ENCODE measurements at places on chromosomes 11 and 22.

GRCh38 chr11:12269446-12270214, 107.7 kb upstream of the PARVA start:
- DNase-seq = no peak

DNA sequence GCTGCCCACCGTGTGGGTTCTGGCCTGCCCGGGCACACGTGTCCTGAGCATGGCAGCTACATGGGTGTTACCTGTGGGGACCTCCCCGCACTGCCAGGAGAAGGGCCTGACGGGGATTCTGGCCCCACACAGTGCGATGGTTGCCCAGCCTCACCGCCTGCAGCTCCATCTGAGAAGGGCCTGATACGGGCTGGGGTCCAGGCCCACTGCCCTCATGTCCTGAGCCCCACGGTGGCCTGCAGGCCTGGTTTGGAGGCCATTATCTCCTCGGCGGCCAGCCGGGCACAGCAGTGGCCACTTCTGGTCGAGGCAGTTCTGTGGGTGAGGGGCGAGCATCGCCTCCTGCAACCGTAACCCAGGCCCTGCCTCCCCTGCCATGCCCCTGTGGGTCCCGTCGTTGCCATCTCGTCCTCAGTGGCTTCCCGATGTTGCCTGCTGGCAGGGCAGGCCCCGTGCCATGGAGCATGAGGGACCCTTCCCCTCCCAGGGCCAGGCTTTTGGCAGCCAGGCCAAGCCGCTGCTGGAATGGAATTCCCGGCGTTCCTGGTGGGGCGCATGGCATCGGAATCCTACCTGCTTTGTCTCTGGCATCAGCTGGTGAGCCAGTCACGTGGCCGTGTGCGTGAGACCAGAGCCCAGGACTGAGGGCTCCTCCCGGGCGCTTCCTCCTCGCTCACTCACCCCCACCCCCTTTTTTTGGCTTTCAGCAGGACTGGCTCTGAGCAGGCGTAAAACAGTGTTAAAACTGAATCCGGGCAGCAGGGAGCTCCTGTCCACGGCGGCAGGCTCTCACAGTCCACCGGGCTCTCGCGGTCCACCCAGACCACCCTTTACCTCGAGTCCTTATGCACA, 71.9 kb upstream of the PPARA start:
- DNase-seq = no peak

DNA sequence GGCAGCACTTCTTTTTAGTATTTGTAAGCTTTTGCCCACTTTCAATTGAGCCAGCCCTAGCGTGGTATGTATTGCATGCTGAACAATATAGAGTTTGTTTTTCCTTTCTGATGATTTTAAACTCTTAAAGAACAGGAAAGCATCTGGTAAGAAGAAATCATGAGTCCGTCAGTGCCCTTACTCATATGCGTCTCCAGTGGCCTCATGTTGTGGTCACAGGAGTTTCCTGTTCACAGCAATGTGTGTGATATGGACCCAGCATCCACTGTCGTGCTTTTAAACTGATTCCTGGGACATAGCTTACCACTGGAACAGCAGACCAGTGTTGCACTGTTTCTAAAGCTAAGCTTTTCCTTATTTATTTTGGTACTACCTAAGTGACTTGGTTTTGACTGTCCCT, 40.1 kb downstream of the BID start:
- no peak for DNase-seq

DNA sequence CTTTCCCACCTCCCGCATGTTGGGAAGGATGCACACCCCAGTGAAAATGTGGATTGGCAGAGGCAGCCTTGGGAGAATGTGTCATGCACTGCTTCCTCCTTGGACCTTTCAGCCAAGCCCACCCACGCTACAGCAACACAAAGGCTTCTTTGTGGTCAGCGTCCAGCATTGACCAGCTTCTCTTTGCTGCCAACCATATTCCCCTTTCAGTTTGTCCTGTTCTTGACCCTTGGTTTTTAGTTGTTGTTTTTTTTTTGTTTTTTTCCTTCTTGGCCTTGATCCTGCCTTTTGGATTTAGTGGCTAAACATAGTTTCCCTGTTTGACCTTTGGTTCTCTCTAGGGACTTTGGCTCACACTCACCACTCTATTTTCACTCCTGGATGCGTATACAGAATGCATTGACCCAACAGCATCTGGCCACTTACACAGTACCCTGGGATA, 573.6 kb downstream of the INSC start:
- peak; percentile 53 for DNase-seq

DNA sequence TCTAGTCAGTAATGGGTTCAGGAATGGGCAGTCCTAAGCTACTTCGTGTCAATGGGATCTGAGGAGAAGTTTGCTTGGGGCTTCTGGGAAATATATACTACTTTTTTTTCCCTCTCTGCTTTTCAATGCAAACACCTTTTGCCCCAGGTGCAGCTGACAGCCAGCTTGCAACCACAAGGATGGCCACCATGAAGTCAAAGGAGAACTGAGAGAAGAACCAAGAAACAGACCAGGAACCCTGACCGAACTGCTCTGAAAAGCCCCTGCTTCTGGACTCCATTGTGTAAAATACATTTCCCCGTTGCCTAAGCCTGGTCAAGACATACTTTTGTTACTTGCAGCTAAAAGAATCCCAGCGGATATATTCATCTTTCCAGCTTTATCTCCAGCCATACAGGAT, 20.1 kb upstream of the CD44 start:
- DNase-seq = no peak

DNA sequence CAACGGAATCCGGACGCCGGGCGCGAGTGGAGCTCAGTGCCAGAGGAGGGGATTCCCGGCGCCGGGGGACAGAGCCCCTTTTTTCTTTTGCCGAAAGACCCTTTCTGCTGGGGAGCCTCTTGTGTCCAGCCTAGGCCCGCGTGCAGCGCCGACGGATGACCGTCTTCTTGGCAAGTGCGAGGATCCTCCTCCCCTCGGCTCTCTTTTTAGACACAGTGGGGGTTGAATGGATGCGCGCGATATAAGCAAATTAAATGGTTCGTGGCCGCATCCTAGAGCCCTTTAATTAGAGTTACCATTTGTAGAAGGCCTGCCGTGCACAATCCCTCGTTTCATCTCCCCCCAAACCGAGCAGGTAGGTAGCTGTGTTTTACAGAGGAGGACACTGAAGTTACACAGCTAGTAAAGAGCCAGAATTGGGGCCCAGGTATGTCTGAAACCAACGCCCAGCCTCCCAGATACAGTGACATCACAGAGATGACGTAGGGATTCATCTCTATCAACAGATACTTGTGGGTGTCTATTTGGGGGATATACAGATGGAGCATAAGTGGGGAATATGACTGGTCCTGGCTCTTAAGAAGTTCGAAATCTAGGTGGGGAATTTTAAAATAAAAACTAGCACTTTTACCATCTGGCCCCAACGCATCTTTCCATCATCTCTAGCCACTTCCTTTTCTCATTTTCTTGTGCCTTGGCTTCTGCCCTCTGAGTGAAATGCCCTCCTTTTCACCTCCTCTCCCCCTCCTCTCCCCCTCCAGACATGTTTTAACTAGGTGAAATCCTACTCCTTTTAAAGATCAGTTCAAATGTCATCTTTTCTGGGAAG, 875 bp downstream of the TCP11L1 start:
- DNase-seq = no peak

GRCh38 chr11:17550450-17551346, 3.6 kb downstream of the OTOG start:
- no peak for DNase-seq

DNA sequence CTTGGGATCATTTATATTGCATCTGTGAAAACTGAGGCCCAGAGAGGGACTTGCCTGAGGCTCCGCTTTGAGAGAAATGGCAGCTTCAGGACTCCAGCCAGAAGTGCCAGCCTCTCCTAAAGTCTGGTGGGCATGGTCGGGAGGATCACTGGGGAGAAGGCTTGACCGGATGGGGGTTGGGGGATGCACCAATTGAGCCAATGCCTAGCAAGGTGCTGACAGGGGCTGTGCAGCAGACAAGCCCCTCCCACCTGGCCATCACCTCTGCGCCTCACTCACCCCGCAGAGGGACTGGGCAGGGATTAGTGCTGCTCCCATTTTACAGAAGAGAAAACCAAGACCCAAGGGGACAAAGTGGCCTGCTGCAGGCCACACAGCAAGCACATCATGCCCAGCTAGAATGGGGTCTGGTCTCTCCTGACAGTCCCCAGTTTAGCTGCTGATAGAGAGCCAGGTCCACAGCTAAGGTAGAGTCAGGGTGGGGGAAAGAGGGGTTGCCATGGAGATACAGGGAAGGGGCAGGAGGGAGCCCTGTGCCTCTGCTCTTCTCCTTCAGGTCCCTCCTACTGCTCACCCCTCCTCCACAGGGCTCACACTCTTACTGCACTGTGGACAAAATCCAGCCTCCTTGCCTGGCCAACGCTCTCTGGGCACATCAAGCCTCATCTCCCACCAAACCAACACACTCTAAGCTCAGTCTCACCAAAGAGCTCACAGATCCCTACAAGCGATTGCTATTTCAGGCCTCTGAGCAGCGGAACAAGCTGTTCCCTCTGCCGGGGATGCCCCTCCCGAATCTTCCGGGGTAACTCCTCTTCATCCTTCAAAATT, 29.5 kb downstream of the TEF start:
- DNase-seq = no peak

DNA sequence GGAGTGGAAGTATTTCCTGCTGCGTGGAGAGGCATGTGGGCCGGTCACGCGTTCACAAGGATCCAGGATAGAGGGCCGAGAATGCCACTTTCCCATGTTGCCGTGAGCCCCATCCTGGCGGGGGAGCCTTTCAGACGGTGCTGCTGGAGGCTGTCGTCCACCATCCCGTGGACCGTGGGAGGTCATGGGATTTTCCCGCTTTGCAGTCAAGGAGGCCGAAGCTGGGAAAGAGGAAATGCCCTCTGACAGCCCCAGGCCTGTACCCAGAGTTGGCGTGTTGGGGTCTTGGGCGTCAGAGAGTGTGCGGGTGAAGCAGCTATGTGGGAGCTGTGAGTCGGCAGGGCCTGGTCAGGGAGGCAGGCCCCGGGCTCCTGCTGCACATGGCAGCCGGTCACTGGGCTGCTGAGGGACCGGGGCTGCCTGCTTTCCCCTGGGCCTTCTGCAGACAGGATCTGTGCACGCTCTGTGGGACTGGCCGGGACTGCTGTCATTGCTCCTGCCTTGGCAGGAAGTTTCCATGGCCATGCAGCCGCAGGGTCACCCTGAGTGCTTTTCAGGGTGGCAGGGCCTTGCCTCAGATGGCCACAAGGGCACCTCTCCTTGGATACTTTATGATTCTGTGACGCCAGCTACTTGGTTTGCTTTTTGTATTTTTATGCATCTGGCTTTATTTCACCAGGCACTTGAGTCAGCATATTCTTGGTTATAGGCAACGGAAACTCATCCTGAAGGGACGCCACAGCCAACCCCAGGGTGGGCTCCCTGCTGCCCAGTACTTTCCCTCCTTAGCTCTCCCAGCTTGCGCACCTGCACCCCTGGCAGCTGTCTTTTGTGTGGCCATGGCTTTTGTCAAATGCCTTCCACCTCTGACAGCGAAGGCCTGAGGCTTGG, 52.4 kb downstream of the AP2A2 start:
- no peak for DNase-seq

- DNase-seq = no peak
Measured at GRCh38 chr22:49916831-49917230, 1.4 kb downstream of the ALG12 start.

GRCh38 chr11:32809313-32809712, 14.9 kb upstream of the CCDC73 start:
- peak; percentile 70 for DNase-seq

GRCh38 chr22:41308054-41308453, 6.7 kb downstream of the ZC3H7B start:
- no peak for DNase-seq

DNA sequence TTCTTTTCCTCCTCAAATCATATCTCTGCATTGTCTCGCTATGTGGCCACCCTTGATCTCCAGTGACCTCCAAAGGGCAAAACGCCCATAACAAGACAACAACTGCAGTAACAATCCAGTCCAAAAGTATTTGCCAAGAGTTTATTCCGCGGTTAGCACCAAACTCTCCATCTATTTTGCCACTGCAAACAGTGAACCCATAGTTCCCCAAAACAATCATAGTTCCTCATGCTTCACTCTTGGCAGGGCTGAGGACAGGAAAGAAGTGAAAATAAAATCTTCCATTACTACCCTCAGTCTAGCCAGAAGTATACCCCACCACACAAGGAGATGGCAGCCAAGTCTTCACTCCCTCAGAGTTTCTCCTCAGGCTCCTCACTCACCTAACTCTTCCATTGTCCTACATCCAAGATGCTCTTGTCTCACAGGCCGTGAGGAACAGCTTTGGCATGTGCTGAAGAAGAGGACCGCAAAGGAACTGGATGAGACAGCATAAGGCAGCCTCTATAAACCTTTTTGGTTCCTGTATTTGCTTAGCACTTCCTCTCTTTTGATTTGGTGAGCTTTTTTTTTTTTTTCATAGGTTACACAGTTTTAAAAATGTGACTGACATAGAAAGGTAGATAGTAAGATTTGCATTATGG, at the start of gene LPXN:
Gene LPXN (minus strand): TSS at position 480 of the 644 bp plus-strand sequence. CDS start 84 bp downstream, at position 396.
- no peak for DNase-seq

DNA sequence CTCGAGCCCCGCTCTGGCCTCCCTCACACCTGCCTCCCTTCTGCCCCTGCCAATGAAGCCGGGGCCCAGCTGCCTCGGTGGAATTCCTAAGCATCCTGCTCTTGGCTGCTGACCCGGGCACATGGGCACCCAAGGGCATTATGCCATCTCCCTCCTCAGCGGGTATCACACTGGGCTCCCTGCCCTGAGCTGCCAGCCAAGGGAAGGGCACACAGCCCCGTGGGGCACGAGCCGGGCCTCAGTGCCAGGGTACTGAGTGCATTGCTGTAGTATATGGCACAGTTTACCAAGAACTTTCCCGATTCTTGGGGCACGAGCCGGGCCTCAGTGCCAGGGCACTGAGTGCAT, 43.8 kb upstream of the JAM3 start:
- DNase-seq = no peak

GRCh38 chr11:129997513-129997912, 5.1 kb downstream of the PRDM10 start:
- DNase-seq = no peak

DNA sequence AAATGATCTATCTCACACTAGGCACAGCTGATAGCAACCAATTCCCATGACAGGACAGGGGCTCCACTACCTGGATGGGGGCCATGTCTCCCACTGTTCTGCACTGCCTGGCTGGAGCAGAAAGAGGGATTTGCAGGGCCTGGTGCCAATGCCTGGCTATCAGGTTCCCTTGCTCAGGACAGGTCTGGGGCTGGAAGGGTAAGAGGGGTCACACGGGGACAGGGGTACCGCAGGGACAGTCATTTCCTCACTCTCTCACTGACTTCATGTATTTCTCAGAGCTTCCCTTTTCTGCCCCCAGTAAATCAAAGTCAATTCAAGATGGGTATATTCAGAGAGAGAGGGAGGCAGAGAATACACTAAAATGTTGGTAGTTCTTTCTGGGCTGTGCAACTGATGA, 119.1 kb upstream of the CSNK2A3 start:
- no peak for DNase-seq

- no peak for DNase-seq
Measured at GRCh38 chr11:47212938-47213337, 1.8 kb upstream of the DDB2 start.
